ENCODE measurements at places on chromosomes 6 and 20.

- DNase-seq, result no peak
Measured at GRCh38 chr6:42744351-42744893, 1.5 kb downstream of the TBCC start.

DNA sequence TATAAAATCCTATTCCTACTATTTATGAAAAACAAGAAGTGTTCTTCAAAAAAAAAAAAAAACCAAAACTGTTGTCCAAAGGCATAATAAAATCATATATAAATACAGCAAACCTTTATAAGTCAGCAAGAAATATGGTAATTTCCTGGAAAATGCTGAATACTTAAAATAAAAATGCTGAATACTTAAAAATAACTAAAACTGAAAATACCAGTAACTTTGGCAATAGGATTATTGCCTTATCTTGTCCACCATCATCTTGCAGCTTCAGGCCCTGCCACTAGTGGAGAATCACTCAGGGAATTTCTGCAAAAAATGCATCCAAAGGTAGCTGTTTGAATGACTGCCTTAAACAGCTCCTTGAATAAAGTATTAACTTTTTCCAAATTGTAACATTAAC, 24.5 kb downstream of the CCNC start:
- no peak for DNase-seq

DNA sequence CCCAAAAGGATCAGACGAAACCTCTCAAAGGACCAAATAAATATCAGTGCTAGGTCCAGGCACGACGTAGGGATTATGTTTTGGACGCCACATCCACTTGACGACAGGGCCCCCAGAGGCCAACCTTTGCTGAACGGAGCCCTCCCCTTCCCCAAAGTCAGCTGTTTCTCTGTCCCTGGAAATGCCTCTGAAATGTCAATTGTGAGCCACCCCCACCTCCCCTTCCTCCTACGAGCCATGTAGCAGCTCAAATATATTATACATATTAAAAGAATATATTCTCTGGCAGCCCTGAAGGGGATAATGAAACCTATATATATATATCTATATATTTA, 39.6 kb upstream of the BLCAP start:
- no peak for DNase-seq

GRCh38 chr20:44247586-44248409, 690 bp downstream of the GDAP1L1 start:
- peak; percentile 3 for DNase-seq
